RKO (cell line): ENCODE measurements at places on chromosomes 4 and X.
A peak's percentile ranks its signal among the peaks of the same experiment; 100 is the strongest.

DNA sequence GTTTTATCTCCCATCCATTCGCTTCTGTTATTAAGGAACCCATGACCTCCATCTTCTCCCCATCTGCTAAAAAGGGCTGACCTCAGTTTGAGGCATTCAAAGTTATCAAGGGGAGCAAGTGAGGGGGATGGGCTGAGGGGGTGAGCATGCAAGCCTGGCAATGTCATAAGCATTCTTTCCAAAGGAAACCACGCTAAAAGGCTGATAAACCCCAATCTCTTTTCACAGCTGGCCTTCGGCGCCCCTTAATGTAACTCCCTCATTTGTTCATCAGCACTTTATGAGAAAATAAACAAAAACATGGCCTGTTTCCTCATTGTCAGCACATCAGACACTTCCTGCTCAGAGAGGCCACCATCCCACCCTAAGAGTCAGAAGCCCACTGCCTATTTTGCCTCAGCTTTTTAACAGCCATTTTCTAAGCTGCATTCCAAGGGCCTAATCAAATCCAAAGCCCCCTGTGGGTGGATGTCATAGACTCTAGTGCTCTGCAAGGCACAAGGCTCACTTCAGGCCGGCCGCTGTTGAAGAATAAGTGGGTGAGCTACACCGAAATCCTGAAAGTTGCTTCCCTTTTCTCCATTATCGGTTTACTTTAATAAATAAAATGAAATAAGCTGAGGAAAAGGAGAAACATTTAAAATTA lies 92.0 kb upstream of the SRD5A3 start:
- no peak for DNase-seq

DNA sequence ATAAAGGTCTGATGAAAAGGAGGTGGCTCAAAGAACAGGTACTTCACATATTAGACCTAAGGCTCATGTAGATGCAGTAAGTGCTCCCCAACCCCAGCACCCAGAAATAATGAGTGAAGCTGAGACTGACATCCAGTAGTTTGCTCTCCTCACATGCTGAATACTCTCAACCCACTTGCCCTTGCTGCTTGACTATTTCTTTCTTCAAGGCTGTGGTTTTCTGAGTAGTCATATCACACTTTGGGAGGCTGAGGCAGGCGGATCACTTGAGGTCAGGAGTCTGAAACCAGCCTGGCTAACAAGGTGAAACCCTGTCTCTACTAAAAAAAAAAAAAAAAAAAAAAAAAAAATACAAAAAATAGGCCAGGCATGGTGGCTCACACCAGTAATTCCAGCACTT lies 51.5 kb upstream of the PRPS1 start:
- DNase-seq = no peak

- DNase-seq = peak; percentile 86
Measured at GRCh38 chr4:110620691-110621327, 2.1 kb downstream of the PITX2 start.

- DNase-seq = no peak
Measured at GRCh38 chr4:87077914-87078585, 142.4 kb downstream of the KLHL8 start.

GRCh38 chrX:66544181-66544580 lies 94.7 kb downstream of the EDA2R start:
- DNase-seq = no peak

DNA sequence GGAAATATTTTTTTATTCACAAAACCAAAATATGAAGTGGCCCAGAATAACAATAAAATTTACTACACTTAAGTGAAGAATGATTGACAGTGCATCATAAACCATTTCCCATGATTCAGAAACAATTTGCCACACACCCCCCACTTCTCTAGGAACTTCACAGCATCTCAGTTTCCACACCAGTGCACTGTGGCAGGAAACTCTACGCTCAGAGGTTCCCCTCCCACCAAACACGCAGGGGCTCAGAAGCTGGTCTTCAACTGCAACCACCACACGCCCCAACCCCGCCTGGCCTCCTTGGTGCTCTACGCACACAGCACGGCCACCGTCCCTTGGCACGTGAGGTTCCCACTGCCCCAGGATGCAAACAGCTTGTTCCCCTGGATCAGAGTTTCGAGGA lies 63.7 kb downstream of the ZFYVE28 start:
- DNase-seq = no peak

GRCh38 chr4:57865264-57865663 lies 755.1 kb upstream of the IGFBP7 start:
- DNase-seq = no peak

GRCh38 chr4:156495091-156495490 lies 476.5 kb downstream of the PDGFC start:
- DNase-seq = no peak

DNA sequence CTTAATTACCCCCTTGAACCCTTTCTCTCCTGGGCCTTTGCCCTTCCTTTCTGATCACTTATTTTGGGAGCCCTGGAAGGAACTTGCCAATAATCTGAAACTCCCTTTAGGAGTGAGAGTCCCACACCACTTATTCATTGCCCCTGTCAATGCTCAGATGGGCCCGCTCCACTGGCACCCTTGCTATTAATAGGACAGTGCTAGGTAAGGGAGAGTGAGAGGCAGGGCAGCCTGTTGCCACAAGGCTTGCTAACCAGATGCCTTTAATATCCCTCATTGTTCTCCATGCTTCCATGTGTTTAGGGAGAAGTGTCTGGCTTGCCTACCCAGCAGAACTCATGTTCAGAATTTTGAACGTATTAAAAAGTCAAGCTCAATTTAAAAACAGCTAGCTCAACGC lies 1.7 kb upstream of the NHS start:
- DNase-seq = no peak

DNA sequence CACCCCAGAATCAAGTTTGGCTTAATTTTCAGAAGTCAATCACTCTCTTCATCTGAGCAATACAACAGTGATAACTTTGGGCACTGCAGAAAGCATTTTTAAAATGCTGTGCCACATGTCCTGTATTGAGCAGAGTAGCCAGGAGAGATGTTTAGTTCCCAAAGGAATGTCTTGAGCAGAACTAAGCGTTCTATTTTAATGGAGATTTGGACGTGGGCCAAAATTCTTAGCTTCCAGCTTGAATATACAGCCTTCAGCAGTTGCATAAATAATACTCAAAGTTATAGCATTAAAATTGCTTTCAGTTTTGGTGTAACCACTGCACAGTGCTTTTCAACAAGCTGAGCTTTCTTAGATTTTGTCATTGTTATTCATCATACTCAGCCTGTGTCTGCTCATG lies 679.2 kb downstream of the NLGN4X start:
- DNase-seq = no peak

DNA sequence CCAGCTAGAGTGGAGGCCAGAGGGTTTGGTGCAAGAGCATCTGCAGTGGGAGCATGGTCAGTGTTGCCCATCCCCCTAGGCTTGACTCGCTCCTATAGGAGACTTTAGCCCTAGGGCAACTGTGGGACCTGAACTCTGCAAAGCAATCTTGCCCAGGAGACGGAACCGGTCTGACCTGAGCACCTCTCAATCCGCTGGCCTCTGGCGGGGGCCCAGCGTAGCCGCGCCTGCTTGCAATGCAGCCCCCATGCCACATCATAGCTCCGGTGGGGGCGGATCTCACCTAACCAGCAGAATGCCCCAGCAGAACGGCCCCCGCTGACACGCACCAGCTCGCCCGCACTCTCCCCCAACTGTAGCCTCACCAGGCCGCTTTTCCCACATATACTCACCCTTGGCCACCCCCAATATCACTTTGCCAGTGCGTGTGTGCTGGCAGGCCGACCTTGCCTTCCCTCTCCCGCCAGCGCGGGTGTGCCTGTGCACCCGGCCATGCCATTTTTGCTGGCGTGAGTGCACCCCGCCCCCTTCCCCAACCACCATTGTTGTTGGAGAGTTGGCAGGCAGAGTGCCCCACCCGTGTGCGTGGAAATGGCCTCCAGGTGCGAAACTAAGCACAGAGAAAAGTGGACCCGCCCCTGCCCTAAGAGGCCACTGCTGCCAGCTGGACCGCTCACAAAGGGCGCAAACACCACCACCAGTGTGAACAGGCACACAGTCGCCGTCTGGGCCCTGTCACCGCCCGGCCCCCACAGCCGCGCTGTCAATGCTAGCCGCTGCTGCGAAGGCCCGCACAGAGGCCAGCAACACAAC lies 5.8 kb downstream of the BEX4 start:
- no peak for DNase-seq

DNA sequence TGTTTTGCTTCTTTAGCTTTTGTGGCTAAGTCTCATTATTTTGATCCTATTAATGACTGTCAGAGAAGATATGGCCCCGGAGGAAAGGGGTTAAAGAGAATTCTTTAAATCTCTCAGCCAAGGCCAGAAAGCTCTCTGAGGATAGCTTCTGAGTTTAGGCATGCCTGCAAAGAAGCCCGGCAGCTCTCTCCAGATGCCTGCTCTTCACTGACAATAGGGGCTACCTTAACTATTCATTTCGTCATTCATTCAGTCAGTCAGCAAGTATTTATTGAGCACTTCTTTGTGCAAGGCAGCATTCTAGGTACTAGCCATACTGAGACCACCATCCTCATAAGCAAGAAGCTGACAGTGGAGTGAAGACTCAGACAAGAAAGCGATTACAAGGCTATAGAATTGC lies 34.0 kb upstream of the BMP15 start:
- DNase-seq = no peak

DNA sequence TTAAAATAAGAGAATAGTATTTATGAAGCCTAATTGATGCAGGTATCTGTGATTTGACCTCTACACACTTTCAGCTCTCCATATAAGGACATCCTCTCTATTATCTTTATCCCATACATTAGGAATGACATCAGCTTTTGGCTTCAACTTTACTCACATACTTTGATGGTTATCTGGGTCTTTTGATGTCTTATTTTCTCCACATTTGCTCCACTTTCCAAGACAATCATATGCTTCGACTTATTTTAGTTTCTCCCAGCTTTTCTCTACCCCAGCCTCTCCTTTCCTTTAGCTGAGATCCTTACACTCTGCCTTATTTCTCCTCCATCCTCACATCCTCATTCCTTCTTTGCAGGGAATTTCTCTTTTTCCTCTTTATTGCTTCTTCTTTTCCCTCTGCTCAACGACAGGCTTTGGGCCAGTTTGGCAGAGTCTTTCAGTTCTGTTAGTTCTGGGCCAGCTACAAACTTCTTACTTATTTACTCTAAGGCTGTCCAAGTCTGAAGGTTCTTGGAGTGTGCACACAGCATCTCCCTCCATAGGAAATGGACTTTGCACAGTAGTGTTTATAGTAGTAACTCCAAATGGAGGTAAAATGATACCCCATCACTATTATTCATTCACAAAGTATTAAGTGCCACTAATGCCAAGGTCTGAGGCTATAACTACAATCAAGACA lies 50.5 kb downstream of the SLC4A4 start:
- no peak for DNase-seq

GRCh38 chr4:173012608-173013007 lies 156.0 kb upstream of the GALNT7 start:
- DNase-seq = no peak

- no peak for DNase-seq
Measured at GRCh38 chr4:139789096-139789654, 123.6 kb downstream of the MGST2 start.

DNA sequence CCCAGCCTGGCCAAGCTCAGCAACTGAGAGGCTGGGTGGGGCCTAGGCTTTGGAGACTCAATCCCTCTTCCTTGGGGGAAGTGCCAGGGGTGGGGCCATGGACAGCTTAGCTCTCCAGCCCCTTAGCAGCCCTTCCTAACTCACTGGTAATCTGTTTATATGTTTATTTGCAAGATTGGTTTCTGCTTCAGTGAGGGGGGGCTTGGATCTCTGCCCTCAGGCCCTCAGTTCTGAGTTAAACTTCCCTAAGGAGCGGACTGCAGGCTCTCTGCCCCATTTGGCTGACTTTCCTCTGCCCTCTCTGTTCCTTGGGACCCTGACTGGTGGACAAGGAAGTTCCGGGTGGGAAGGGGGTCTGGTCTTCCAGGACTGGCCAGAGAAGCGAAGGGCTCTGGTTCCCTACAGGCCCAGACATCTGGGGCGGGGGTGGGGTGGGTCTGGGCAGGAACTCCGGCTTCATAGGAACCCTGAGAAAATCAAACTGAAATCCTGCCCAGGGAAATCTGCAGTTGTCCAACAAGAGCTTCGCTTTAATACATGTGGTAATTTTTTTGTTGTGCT lies 51.4 kb downstream of the NALF2 start:
- DNase-seq = no peak

DNA sequence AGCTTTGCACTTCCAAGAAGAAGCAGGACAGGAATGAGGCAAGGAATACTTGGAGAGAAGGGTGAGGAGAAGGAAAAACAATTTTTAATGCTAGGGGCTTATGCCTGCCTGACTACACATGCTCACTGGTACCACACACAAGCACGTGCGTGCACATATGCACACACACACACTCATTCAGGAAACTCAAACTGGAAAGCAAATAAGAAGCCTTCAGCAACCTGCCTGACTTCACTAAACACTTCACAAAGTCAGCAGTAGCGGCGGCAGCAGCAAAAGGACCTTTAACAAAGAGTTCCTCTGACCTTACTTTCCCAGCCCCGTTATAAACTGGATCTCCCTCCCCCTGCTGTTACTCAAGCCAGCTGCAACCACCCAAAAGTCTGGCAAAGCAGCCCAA lies 3.3 kb downstream of the ZDHHC9 start:
- no peak for DNase-seq

GRCh38 chrX:104359124-104359523 lies 104.4 kb upstream of the ESX1 start:
- no peak for DNase-seq

- DNase-seq = no peak
Measured at GRCh38 chr4:54669831-54670230, 12.1 kb downstream of the KIT start.

GRCh38 chr4:134024251-134024650 lies 177.3 kb downstream of the PABPC4L start:
- peak; percentile 67 for DNase-seq

DNA sequence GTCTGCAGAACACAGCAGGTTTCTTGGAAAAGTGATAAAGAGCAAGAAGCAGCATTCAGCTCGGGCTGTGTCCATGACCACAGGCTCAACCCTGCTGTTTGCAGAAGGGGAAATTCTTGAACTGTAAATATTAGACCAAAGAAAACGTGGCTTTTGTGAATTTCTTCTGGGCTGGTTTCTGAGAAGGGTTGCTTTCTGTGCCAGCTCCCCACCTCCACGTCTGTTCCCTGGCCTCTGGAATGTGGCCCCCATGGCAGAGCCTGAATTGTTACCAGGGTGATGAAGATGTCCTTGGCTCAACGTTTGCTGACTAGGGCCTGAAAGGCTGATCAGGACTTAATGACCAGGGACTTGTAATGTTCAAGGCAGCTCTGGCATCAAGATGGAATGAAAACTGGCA lies 116.0 kb downstream of the CPEB2 start:
- DNase-seq = no peak

- no peak for DNase-seq
Measured at GRCh38 chr4:143089291-143089690, 95.4 kb upstream of the USP38 start.

DNA sequence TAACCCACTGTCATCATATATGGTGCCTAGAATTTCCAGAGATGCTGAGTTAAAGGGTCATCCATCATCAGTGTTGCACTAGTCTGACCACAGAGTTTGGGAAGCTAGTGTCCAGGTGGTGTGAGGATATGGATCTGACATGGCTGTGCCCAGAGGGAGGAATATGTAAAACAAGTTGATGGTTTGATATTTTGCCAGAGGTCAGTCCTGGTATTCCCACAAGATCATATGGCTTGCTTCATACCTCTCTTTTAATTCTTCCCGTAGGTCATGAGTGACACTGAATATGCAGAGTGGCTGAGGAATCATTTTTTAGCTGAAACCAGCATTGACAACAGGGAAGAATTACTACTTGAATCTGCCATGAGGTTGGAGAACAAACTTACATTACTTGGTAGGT lies 75.6 kb downstream of the ATP10D start:
- DNase-seq = no peak
